ENCODE measurements at places on chromosomes 16 and 17. TPM values are rescaled to one million over a fixed set of nuclear protein-coding genes. Genes with fewer than 3 reads are reported as not detected.
A peak's percentile ranks its signal among the peaks of the same experiment; 100 is the strongest.

DNA sequence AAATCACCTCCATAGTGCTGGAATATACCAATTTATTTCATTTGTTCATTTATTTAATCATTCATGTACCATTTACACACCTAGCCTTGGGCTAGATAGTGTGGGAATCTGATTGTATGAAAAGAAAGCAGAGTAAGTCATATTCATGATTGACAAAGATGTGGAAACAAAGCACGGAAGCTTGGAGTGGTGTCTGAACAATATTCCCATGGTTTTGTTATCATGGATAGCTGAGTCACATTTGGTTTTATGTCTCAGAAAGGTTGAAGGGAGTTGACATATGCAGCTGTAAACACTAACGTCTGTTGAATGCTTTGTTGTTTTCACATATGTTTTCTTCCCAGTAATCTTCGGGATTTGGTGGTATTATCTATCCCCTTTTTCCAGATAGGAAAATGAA lies 76.6 kb downstream of the MAP2K4 start:
- peaks cover 11% of the 10 kb centered on the region for H3K36me3 ChIP-seq
- H3K4me3 ChIP-seq, result no peak overlapping the region
- H3K4me1 ChIP-seq, result no peaks in the 10 kb centered on the region
- H3K27ac ChIP-seq, result no peak overlapping the region
- no peaks in the 10 kb centered on the region for H3K27me3 ChIP-seq

TBC1D3E gene
- total RNA-seq, result not detected

KRT15 gene
- not detected for total RNA-seq

DNA sequence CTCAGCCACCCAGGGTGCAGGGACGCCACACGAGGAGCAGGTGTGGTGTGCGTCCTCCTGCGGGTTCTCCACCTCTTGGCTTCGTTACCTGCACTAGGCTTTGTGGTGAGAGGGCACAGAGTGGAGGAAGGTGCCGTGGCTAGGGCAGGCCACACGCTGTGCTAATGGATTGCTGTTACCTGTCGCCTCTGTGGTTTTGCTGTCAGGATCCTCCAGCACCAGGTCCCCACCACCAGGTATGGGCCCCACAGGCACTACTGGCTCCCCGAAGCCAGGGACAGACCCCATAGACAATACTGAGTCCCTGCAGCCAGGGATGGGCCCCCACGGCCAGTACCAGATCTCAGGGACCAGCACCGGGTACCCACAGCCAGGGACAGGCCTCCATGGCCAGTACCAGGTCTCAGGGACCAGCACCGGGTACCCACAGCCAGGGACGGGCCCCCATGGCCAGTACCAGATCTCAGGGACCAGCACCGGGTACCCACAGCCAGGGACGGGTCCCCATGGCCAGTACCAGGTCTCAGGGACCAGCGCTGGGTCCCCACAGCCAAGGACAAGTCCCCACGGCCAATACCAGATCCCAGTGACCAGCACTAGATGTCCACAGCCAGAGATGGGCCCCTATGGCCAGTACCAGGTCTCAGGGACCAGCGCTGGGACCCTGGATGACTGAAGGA lies 315.6 kb downstream of the SEC14L1 start:
- H3K27me3 ChIP-seq, result no peaks in the 10 kb centered on the region
- DNase-seq, result peak; percentile 39
- H3K4me1 ChIP-seq, result peaks cover 83% of the 10 kb centered on the region
- peak overlapping the region; percentile 73 for H3K4me3 ChIP-seq
- H3K36me3 ChIP-seq, result peaks cover 2% of the 10 kb centered on the region

GRCh38 chr17:42748908-42749798 lies 4.3 kb upstream of the EZH1 start:
- no peaks in the 10 kb centered on the region for H3K36me3 ChIP-seq
- no peak overlapping the region for H3K27ac ChIP-seq
- peaks cover 4% of the 10 kb centered on the region for H3K4me1 ChIP-seq
- no peak for DNase-seq

DNA sequence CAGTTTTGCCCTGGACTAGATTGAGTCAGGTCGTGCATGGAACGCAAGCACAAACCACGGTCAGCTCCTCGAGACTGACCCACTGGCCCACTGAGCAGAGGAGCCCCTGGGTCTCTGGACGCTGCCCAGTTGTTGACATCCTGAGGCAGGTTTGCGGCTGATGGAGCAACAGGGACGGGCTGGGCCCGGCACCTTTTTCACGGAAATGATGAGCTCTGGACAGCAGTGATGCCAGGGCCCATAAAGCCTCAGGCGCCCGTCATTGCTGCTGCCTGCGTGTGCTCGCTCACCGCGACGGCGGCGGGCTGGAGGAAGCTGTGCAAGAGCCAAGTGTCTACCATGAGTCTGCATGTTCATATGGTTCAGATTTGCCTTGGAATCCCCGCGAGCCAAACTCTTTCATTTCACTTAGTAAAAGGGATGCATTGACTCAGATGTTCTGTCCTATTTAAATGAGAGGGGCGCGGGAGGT lies 30.8 kb upstream of the CRISPLD2 start:
- no peaks in the 10 kb centered on the region for H3K4me1 ChIP-seq
- no peaks in the 10 kb centered on the region for H3K36me3 ChIP-seq
- no peak overlapping the region for H3K27ac ChIP-seq
- no peak for DNase-seq
- no peak overlapping the region for H3K4me3 ChIP-seq

OTOA gene
- total RNA-seq, result not detected

GRCh38 chr16:4641895-4642294 lies 17.3 kb downstream of the MGRN1 start:
- no peak overlapping the region for H3K27ac ChIP-seq
- no peaks in the 10 kb centered on the region for H3K27me3 ChIP-seq
- H3K36me3 ChIP-seq, result peaks cover 12% of the 10 kb centered on the region
- no peak for DNase-seq
- H3K4me3 ChIP-seq, result no peak overlapping the region

ANKFN1 gene
- not detected for total RNA-seq

GRCh38 chr17:21370430-21370829 lies 5.7 kb upstream of the KCNJ12 start:
- no peak overlapping the region for H3K27ac ChIP-seq
- no peaks in the 10 kb centered on the region for H3K4me1 ChIP-seq
- H3K4me3 ChIP-seq, result no peak overlapping the region
- DNase-seq, result no peak
- H3K27me3 ChIP-seq, result peaks cover 58% of the 10 kb centered on the region

- peaks cover 35% of the 10 kb centered on the region for H3K27me3 ChIP-seq
- no peak overlapping the region for H3K27ac ChIP-seq
- peaks cover 2% of the 10 kb centered on the region for H3K4me1 ChIP-seq
- no peak for DNase-seq
Observed at GRCh38 chr17:41653421-41653820, 29.0 kb upstream of the KRT17 start.

KRT25 gene
- not detected for total RNA-seq

- no peaks in the 10 kb centered on the region for H3K27me3 ChIP-seq
- no peak overlapping the region for H3K27ac ChIP-seq
- no peak for DNase-seq
- H3K4me1 ChIP-seq, result no peaks in the 10 kb centered on the region
Observed at GRCh38 chr16:67301080-67301782, 21.9 kb downstream of the PLEKHG4 start.

- no peaks in the 10 kb centered on the region for H3K36me3 ChIP-seq
- no peak for DNase-seq
- H3K4me1 ChIP-seq, result no peaks in the 10 kb centered on the region
- H3K4me3 ChIP-seq, result no peak overlapping the region
- H3K27ac ChIP-seq, result no peak overlapping the region
Observed at GRCh38 chr16:86706726-86707125, 128.4 kb downstream of the FOXL1 start.

DNA sequence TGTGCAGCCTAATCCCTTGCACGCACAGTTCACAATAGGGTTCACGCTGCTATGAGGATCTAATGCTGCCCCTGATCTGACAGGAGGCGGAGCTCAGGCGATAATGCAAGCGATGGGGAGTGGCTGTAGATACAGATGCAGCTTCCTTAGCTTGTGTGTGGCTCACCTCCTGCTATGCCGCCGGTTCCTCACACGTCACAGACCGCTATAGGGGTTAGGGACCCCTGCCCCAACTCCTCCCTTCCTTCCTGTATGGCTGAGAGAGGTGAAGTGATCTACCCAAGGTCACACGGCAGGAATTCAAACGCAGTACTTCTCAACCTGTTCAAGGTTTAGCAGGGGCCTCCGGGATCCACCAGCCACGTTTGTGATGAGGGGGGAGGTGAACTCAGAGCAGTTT lies 13.4 kb upstream of the PLLP start:
- peaks cover 11% of the 10 kb centered on the region for H3K4me1 ChIP-seq
- H3K4me3 ChIP-seq, result peak overlapping the region; percentile 26
- H3K27ac ChIP-seq, result peak overlapping the region; percentile 65
- H3K27me3 ChIP-seq, result no peaks in the 10 kb centered on the region
- DNase-seq, result peak; percentile 40

DNA sequence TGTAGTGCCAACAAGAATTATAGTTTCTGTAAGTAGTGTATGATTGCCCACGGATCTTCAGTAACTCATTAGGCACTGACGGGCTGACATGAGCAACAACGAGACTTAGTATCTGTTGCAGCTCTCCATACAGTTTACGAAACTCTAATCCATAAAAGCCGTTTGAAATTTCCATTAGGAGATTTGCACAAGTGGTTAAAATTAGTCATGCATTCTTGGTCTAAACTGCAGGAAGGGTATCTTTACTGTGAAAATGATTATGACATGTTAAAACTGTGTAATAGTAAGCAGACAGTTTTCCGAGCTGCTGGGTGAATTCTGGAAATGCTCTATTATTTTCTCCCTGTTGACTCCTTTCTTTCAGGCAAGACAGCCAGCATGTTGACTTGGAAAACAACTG lies 605.0 kb downstream of the WWOX start:
- H3K4me3 ChIP-seq, result no peak overlapping the region
- no peaks in the 10 kb centered on the region for H3K4me1 ChIP-seq
- no peak for DNase-seq
- H3K27ac ChIP-seq, result no peak overlapping the region
- H3K27me3 ChIP-seq, result no peaks in the 10 kb centered on the region

GRCh38 chr16:85202631-85203461 lies 90.6 kb upstream of the CIBAR2 start:
- H3K36me3 ChIP-seq, result no peaks in the 10 kb centered on the region
- no peaks in the 10 kb centered on the region for H3K27me3 ChIP-seq
- H3K4me1 ChIP-seq, result no peaks in the 10 kb centered on the region
- H3K4me3 ChIP-seq, result no peak overlapping the region

FBXW10 gene
- total RNA-seq, result not detected

GRCh38 chr17:64378890-64379354 lies 11.7 kb downstream of the PECAM1 start:
- H3K4me1 ChIP-seq, result no peaks in the 10 kb centered on the region
- no peaks in the 10 kb centered on the region for H3K27me3 ChIP-seq
- H3K4me3 ChIP-seq, result no peak overlapping the region
- no peak for DNase-seq

KCNH6 gene
- total RNA-seq, result not detected

NTN1 gene
- total RNA-seq, result 0.09 TPM

DNA sequence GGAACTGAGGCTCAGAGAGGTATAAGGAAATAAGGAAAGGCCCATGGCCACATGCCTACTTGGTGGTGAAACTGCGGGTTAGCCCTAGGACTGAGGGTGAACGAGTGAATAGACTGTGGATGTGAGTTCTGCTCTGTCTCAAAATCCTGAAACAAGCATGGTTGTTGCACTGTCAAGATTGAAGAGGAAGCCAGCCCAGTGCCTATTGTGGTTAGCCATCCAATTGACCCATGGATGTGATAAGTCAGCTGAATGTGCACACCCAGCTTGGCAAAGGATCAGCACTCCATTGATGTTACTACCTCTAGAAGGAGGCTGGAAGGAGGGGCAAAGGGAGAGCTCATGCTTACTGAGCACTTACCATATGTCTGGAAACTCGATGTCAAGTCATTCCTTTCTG lies 4.5 kb downstream of the TMEM114 start:
- no peak for DNase-seq
- H3K4me3 ChIP-seq, result no peak overlapping the region
- no peak overlapping the region for H3K27ac ChIP-seq
- no peaks in the 10 kb centered on the region for H3K36me3 ChIP-seq
- peaks cover 4% of the 10 kb centered on the region for H3K4me1 ChIP-seq

PCTP gene
- total RNA-seq, result 3.3 TPM

DNA sequence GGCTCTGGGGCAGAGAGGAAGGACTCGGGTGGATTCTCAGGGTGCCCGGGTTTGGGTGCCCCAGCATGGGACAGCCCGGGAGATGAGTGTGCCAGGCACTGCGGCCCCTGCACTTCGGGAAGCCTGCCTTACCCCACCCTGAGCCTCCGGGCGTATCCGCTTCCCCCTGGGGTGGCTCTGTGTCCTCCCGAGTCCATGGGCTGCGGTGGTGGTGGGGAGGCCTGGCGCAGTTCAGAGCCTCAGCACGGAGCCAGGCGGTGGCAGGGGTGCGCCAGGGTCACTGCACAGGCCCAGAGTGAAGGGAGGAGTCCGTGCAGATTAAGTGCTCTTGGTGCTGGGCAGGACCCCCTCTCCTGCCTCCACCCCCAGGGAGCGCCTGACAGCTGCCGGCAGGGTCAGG lies 20.7 kb downstream of the MYBBP1A start:
- no peak overlapping the region for H3K4me3 ChIP-seq
- peaks cover 11% of the 10 kb centered on the region for H3K36me3 ChIP-seq
- H3K27ac ChIP-seq, result no peak overlapping the region
- no peaks in the 10 kb centered on the region for H3K27me3 ChIP-seq

GPR139 gene
- total RNA-seq, result not detected

GRCh38 chr16:54194334-54194743 lies 92.2 kb downstream of the IRX3 start:
- no peak for DNase-seq
- H3K36me3 ChIP-seq, result no peaks in the 10 kb centered on the region
- peaks cover 13% of the 10 kb centered on the region for H3K27me3 ChIP-seq
- no peak overlapping the region for H3K4me3 ChIP-seq
- no peak overlapping the region for H3K27ac ChIP-seq
- no peaks in the 10 kb centered on the region for H3K4me1 ChIP-seq

DNA sequence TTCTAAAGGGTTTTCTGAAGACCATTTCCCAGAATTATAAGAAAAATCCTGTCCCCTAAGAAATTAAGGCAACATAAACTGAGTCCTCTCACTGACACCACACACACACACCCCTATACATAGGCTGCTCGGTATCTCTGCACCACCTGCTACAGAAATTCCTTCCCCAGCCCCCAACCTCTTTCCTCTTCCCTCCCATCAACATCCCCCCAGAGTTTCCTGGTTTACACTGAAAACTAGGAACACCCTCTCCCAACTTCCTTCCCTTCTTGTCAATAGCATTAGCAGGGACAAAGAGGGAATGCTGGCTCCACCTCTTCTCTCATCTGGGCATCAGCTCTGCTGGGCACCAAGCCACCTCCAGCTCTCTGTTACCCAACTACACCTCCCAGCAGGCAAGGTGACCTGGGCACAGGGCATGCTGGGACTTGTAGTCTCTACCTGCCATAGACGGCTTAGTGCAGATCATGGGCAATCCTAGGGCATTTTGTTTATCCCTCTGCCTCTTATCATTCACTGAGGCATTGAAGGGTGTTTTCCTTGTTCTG lies 15.7 kb downstream of the CAVIN1 start:
- peaks cover 9% of the 10 kb centered on the region for H3K4me1 ChIP-seq
- H3K36me3 ChIP-seq, result no peaks in the 10 kb centered on the region
- H3K4me3 ChIP-seq, result no peak overlapping the region
- H3K27me3 ChIP-seq, result peaks cover 23% of the 10 kb centered on the region
- no peak overlapping the region for H3K27ac ChIP-seq

Data from T-cell (primary cell).